ENCODE measurements at places on chromosomes 2 and 18.
A peak's percentile ranks its signal among the peaks of the same experiment; 100 is the strongest.

DNA sequence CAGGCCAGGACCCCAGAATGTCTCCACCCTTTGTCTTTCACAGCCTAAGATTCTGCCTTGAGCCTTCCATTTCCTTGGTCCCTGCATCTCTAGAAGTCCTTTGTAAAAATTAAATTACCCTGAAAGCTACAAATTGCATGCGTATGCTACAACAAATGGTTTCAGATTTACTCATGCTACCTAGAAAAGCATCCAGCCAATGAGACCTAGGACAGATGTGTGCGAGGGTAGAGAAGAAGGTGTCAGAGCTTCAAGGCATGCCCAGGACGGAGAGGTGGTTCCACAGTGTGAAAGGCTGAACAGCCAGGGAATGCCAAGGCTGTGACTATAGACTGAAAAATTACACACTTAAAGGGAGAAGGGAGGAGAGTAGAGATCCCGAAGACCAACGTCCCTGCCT, 40.2 kb downstream of the CCBE1 start:
- no peak for DNase-seq

- DNase-seq, result no peak
Measured at GRCh38 chr2:8675543-8675942, 6.3 kb upstream of the ID2 start.

- DNase-seq, result no peak
Measured at GRCh38 chr2:20431772-20432171, 15.1 kb upstream of the RHOB start.

DNA sequence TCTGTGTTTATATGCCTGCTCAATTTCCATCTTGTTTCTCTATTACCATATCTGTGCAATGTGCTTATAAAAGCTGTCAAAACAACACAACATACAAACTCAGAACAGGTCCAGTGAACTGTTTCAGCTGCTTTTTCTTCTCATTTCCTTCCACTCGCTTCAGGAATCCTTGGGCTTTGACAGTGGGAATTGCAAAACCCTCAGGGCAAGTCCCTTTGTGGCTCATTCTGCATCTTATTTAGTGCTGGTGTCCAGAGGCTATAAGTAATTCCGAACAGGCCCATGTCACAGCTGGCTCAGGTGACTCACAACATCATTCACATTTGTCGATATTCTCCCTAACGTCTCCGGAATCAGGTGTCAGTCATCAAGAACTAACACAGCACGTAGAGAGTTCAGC, 309.9 kb upstream of the ZNF521 start:
- DNase-seq, result no peak

GRCh38 chr2:238126775-238127164, 11.7 kb upstream of the KLHL30 start:
- no peak for DNase-seq

GRCh38 chr2:22879009-22879863, 505.7 kb upstream of the KLHL29 start:
- DNase-seq, result no peak

- no peak for DNase-seq
Measured at GRCh38 chr18:53946594-53946993, 277.9 kb downstream of the MBD2 start.

DNA sequence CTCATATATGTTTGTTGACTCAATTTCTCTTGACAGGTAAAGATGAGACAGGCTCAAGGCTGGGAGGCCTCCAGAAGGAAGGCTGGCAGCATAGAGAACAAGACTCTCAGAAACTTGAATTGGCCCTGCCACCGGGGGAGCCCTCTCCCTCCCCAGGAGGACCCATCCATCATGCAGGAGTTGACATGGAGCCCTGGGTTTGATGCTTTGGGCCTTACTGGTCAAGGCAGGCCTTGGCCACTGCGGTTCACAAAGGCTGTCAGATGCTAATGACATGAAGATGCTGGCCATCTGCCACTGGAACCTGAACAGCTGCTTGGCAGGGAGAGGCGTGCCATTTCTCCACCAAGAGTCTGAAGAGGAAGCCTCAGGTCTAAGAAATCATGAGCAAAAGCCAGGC, 193.6 kb downstream of the MTCL1 start:
- no peak for DNase-seq

DNA sequence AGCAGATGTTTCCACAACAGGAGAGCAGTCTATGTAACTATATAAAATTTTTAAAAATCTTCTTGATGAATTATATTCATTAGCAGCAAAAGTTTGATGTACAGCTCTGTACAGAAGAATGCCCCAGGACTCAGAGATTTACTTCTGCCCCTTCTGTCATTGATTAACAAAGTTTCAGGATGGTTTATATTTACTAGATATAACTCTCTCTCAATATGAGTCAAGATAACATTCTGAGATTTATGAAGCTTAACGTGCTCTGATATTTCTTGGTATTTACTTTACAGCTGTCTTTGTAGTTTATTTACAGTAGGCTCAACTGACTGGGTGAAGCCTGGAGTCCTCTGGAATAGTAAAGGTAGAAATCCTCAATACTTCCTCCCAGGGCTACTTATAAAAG, 93.6 kb upstream of the HNMT start:
- DNase-seq, result no peak

DNA sequence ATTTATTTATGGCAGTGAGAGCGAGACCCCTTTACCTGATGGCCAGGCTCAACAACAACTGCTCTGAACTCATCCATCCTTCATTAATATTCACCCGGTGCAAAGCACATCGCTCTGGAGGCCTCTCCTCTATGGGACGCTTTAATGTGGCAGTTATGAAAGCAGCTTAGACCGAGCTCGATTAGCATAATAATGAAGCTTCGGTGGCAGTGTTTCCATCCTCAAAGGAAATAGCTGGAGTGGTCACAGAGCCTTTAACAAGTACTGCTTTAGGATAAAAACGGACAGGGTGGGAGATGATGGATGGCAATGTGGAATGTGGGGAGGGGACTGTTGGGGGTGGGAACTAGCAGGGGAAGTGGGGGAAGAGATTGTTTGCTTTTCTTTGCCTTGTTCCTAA, 243.9 kb downstream of the SLC4A3 start:
- DNase-seq, result no peak

- no peak for DNase-seq
Measured at GRCh38 chr2:16630463-16630862, 35.2 kb downstream of the CYRIA start.

GRCh38 chr2:242031481-242032019, 162.0 kb downstream of the RTP5 start:
- DNase-seq, result peak; percentile 67

GRCh38 chr2:30796699-30797098, 10.5 kb downstream of the CAPN13 start:
- DNase-seq, result no peak

- DNase-seq, result peak; percentile 40
Measured at GRCh38 chr2:110106642-110107041, 9.0 kb downstream of the MALL start.

DNA sequence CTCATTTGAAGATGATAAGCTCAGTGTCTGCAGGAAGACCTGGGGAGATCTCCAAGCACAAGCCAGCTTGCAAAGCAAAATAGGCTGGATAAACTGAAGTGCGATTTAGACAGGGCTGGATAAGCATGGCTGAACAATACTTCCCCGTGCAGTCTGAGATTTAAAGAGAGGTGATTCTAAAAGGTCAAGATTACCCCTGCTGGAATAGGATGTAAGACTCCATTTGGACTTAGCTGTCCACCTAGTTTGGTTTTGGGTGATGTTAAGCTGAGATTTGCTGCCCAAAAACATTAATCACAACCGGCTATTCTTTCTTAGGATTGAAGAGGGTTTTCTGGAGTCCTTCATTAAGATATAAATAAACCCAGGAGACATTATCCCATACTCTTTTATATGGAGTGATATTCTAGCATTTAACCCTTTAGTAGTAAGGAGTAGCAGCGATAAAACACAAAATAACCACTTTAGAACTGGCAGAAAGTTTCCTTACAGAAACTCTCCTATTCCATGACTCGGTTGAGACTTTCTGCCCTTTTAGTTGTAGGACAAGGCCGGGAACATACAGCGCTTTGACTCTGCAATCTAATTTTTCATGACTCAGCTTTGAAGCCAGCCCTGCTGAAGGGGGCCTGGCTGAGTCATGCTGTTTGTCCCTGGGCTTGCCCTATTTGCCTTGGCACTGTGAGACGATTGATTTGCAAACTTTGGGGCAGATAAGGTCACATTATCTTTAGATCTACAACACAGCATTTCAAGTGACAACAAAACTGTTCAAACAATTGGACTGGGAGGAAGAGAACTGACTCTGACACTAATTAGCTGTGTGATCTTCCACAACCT, 238.2 kb downstream of the GCA start:
- no peak for DNase-seq

GRCh38 chr2:42503291-42503690, 9.5 kb upstream of the KCNG3 start:
- DNase-seq, result no peak

DNA sequence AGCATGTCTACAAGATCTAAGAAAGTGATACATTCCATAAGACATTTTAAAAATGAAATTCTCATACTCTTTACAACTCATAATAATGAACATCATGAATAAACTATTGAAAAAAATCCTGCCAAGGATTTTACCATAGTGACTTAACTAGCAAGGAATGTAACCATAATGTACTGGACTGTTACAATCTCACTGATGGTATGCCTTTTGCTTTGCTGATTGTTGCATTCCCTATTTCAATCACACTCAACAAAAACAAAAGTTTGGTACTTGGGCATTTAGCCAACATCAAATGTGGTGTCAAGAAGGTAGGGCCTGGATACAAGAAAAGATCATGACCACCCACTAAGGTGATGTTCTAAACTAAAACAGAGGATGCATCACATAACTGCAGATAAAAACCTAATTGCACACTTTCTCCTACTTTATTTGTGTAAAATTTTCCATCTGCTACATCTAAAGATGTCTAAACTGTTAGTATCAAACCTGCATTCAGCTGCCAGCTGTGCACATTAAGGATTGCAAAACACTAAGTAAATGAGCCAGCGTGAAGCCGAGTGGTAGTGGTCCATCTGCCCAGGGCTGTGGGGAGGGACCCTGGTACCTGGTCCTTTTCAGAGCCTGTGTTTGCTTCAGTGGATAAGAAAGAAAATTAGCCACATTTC, 564.4 kb downstream of the ZEB2 start:
- peak; percentile 45 for DNase-seq

DNA sequence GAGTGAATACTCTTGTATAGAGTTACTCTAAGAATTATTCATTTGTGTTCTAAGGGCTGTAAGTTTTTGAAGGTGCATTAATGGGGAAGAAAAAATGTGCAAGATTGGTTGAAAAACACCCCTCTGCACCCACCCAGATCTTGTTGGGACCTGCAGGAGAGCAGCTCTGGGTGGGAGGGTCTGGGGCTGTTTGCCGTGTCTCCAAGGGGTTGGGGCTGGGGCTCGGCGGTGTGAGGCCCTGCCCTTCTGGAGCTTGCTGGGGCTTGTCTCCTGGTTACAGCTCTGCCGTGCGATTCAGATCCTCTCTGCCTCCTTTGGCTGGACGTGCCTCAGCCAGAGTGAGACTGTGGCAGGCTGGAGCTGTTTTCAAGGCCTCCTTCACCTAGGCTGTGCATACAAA, 26.1 kb downstream of the IGFBP2 start:
- DNase-seq, result no peak

DNA sequence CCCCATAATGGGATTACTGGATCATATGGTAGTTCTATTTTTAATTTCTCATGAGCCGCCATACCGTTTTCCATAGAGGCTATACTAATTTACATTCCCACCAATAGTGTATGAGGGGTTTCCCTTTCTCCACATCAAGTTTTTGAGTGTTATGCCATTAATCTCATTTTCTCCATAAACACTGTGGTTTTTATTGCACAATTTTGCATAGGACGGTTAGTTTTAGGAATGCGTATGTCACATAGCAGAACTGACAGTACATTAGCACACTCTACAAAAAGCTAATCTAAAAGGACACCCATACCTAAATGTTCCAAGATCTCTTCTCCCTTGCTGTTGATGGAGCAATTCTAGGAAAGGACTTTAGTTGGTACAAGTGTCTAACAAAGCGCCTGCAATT, 32.5 kb downstream of the DARS1 start:
- no peak for DNase-seq

GRCh38 chr2:14082640-14083039, 549.9 kb upstream of the LRATD1 start:
- DNase-seq, result no peak

DNA sequence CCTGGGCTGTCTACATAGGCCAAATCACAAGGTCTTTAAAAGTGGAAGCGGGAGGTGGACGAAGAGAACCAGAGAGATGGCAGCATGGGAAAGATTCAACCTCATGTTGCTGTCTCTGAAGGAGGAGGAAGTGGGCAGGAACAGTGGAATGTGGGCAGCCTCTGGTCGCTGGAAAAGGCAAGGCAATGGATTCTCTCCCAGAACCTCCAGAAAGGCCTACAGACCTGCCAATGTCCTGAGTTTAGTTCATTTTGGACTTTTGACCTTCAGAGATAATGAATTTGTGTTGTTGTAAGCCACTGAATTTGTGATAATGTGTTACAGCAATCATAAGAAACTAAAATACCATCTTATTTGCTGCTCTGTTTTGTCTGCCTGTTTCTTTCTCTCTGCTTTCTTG, 122.5 kb downstream of the RNF152 start:
- DNase-seq, result no peak

GRCh38 chr2:213147538-213147937, 3.9 kb downstream of the IKZF2 start:
- no peak for DNase-seq

DNA sequence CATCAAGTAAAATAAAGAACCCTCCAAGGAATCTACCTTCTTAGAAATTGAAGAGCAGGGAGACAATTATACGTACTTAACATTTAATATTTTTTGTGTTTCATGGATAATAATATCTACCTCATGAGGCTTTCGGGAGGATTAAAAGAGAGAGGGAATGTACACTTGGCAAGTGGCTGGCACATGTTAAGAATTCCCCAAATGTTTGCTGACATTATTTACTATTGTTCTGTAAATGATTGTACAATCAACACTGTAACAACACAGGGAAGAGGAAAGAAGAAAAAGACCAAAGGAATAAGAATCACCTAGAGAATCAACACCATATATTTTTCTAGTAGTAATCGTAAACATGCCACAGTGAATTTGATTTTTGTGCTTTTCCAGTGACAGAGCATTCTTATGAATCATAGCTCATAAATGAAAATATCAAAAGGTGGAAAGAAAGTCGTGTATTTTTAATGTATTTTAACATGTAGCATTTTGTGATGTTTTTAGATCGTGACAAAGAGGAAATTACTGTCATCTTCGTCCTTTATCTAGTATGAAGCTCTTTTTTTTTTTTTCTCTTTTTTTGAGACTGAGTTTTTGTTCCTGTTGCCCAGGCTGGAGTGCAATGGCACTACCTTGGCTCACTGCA, 67.3 kb downstream of the B3GNT2 start:
- no peak for DNase-seq

- DNase-seq, result no peak
Measured at GRCh38 chr2:218405746-218406208, 6.1 kb downstream of the CTDSP1 start.

Data from AG04449 (cell line).